ENCODE measurements at places on chromosomes 13 and 19. TPM values are rescaled to one million over a fixed set of nuclear protein-coding genes. Genes with fewer than 3 reads are reported as not detected.

The ZSWIM4 gene
- total RNA-seq = 11.1 TPM

The ZNF709 gene
- total RNA-seq = 3.5 TPM

The CEACAM16 gene
- not detected for total RNA-seq

The ZNF787 gene
- 25.8 TPM for total RNA-seq

The FUT1 gene
- 9.8 TPM for total RNA-seq

The NTN5 gene
- total RNA-seq = not detected

The CYSLTR2 gene
- total RNA-seq = not detected

The NLRP7 gene
- not detected for total RNA-seq

The IGFL2 gene
- total RNA-seq = not detected
